ENCODE measurements at places on chromosomes 11 and 22.

DNA sequence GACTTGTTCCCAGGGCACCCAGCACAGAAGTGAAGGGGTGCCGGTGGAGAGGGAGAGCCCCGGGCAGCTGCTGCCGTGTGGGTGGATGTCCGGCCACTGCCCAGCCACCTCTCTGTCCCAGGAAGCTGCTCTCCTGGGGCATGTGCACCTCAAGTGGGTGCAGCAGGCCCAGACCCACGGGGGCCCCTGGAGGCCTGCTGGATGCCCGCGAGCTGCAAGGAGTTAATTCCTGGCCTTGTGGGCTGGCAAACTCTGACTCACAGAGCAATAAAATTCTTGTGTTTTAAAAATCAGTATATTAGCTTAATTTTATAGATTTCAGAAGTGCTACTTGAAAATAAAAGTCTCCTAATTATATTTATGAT lies 37.4 kb upstream of the KCNQ1OT1 start:
- DNase-seq = no peak

GRCh38 chr11:19442554-19442910 lies 201.8 kb upstream of the E2F8 start:
- no peak for DNase-seq

- DNase-seq = no peak
Observed at GRCh38 chr22:44924098-44924497, 85.7 kb downstream of the PHF21B start.

GRCh38 chr22:19082793-19083192 lies 39.4 kb downstream of the DGCR2 start:
- DNase-seq = no peak

GRCh38 chr11:197741-198235 lies 4.9 kb downstream of the SCGB1C1 start:
- no peak for DNase-seq
